Spinal cord (tissue), 10 donors: ENCODE measurements at places on chromosomes 2 and 18.

DNA sequence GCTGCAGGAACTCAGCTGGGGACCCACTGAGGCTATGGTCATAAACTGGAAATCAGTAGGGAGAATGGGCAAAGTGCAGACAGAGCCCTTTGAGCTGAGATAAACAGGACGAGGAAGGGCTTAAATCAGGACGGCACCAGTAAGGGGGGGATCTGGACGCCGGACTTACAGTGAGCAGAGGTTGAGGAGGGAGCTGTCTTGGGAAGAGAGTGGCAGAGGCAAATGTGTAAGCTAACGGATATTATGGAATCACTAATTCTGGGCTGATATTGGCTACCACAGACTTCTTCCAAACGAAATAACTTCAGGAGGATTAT lies 539 bp downstream of the CYP27A1 start:
- DNase-seq: no peak
- no peaks in the 10 kb centered on the region for H3K36me3 ChIP-seq
- H3K4me3 ChIP-seq: peak overlapping the region; percentile 71
- H3K27ac ChIP-seq: peak overlapping the region; percentile 74
- H3K4me1 ChIP-seq: peaks cover 13% of the 10 kb centered on the region

DNA sequence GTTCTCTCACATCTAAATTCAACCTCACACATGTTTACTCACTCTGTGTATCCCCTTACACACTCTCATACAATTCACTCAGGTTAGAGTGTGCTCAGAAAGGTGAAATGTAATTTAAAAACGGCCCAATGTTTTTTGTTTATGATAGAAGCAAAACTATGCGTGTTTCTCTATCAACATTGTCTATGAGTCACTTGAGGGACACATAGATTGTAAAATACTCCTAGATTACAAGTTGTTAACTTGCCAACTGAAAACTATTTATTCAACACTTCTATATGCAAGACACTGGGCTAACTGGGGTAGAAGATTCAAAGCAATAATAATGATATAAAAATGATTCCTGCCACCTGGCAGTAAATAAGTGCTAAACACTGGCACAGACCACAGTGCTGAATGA lies 24.6 kb downstream of the CCDC195 start:
- no peak for DNase-seq
- H3K4me3 ChIP-seq: no peak overlapping the region
- no peaks in the 10 kb centered on the region for H3K27me3 ChIP-seq
- H3K4me1 ChIP-seq: no peaks in the 10 kb centered on the region
- H3K36me3 ChIP-seq: no peaks in the 10 kb centered on the region

DNA sequence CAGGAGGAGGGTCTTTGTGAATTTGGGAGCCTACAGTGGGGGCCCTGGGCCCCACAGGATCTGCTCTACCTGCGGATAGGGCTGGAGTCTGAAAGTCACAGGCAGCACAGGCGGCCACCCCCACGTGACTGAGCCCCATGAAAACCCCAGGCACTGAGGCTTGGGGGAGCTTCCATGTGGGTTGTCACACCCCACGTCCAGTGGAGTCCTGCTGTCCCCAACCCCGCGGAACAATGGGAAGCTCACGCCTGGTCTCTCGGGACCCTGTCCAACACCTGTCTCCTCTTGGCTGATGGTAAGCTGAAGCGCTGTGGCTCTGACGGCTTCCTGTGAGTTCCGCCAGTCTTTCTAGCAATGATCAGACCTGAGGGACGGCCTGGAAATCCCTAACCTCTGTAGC lies 85.8 kb downstream of the PTGR3 start:
- no peaks in the 10 kb centered on the region for H3K27me3 ChIP-seq
- no peaks in the 10 kb centered on the region for H3K36me3 ChIP-seq
- no peak for DNase-seq
- H3K4me3 ChIP-seq: no peak overlapping the region
- H3K27ac ChIP-seq: no peak overlapping the region

- no peak overlapping the region for H3K27ac ChIP-seq
- H3K4me3 ChIP-seq: no peak overlapping the region
- H3K36me3 ChIP-seq: no peaks in the 10 kb centered on the region
- H3K4me1 ChIP-seq: no peaks in the 10 kb centered on the region
- no peak for DNase-seq
These were observed 70.3 kb upstream of the ZSWIM2 start for GRCh38 chr2:186919296-186919695.
